ENCODE measurements at places on chromosomes 2 and 18. TPM values are rescaled to one million over a fixed set of nuclear protein-coding genes. Genes with fewer than 3 reads are reported as not detected.

RPL37A gene
- polyA plus RNA-seq: 1,182 TPM

ACTR1B gene
- polyA plus RNA-seq: 5.9 TPM

CD207 gene
- not detected for polyA plus RNA-seq

TUBA4B gene
- polyA plus RNA-seq: not detected

ATOH8 gene
- polyA plus RNA-seq: not detected

ZNF396 gene
- 2.4 TPM for polyA plus RNA-seq

MATN3 gene
- 0.65 TPM for polyA plus RNA-seq

SKA1 gene
- 0.71 TPM for polyA plus RNA-seq

CEBPZ gene
- polyA plus RNA-seq: 35.3 TPM

MAT2A gene
- 56.5 TPM for polyA plus RNA-seq

SLC4A3 gene
- 7.6 TPM for polyA plus RNA-seq

CENPA gene
- 0.66 TPM for polyA plus RNA-seq

POU3F3 gene
- 2.8 TPM for polyA plus RNA-seq

MBOAT2 gene
- 27.3 TPM for polyA plus RNA-seq

KIF1A gene
- polyA plus RNA-seq: 31.6 TPM

UNC50 gene
- 113 TPM for polyA plus RNA-seq

KIF5C gene
- 119 TPM for polyA plus RNA-seq

RAB27B gene
- 6.7 TPM for polyA plus RNA-seq

CERS6 gene
- 34.6 TPM for polyA plus RNA-seq

WIPF1 gene
- polyA plus RNA-seq: 2.8 TPM

LINC00305 gene
- polyA plus RNA-seq: not detected

LAMA3 gene
- polyA plus RNA-seq: not detected

COL3A1 gene
- polyA plus RNA-seq: 0.73 TPM

EFR3B gene
- 4.0 TPM for polyA plus RNA-seq

COX5B gene
- polyA plus RNA-seq: 769 TPM

ZNF2 gene
- 2.8 TPM for polyA plus RNA-seq

SPP2 gene
- polyA plus RNA-seq: not detected

ELOA2 gene
- not detected for polyA plus RNA-seq

TTL gene
- polyA plus RNA-seq: 22.3 TPM

LIMS3 gene
- polyA plus RNA-seq: not detected

CFC1 gene
- polyA plus RNA-seq: 0.39 TPM

KIAA2012 gene
- polyA plus RNA-seq: 0.13 TPM

LCT gene
- polyA plus RNA-seq: not detected

OBSL1 gene
- 14.0 TPM for polyA plus RNA-seq

LHCGR gene
- polyA plus RNA-seq: not detected

Data from Purkinje cell (primary cell).